ENCODE measurements at places on chromosomes 4 and X.

GRCh38 chrX:37652589-37653231 lies 32.9 kb upstream of the XK start:
- DNase-seq: no peak

DNA sequence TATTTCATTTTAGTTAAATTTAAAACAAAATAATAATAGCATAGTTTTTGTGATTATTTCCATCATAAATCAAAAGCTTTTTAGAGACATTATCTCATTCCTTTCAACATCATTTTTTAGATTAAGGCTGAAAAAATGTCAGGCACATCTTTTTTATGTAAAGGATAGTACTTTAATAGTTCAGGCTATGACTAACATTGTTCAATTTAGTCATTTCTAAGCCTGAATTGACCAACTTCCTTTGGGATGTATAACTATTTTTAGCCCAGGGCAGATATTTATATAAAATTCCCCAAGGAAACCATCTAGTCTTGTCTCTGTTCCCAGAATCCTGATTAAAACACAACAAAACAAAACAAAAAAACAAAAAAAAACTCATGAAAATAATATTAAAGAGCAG lies 145.6 kb upstream of the PCDH18 start:
- DNase-seq: no peak

DNA sequence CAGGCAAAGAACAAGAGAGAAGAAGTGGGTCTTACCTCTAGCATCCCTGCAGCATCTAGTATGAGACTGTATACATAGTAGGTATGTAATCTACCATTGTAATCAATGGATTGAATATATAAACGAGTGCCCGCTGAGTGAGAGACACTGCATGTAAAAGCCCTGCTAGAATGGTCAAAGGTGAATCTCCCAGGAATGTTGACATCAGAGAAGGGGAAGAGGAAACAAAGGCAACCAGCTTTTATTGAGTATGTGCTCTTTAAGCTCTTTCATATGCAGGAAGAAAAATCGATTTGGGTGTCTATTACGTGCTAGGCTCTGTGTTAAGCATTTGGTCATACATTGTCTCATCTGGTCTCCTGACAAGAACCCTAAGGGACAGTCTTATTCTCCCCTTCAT lies 91.9 kb upstream of the KLHL13 start:
- DNase-seq: no peak

- no peak for DNase-seq
Observed at GRCh38 chr4:48046059-48046458, 29.5 kb downstream of the NIPAL1 start.

- DNase-seq: no peak
Observed at GRCh38 chrX:126799059-126799458, 20.5 kb upstream of the PRR32 start.

- no peak for DNase-seq
Observed at GRCh38 chr4:73099143-73099542, 29.6 kb upstream of the COX18 start.

Data from activated naive CD4-positive, alpha-beta T cell treated with anti-CD3 and anti-CD28 coated beads, Interleukin-2, amount 50 U/mL, for 16 hours (primary cell).